ENCODE measurements at places on chromosomes 16 and 17. TPM values are rescaled to one million over a fixed set of nuclear protein-coding genes. Genes with fewer than 3 reads are reported as not detected.

Gene EVI2B
- total RNA-seq = not detected

Gene XYLT1
- 0.10 TPM for total RNA-seq

Gene IRX6
- total RNA-seq = not detected

Gene CHRNE
- not detected for total RNA-seq

Gene FBXO31
- total RNA-seq = 26.6 TPM

Gene ZG16
- total RNA-seq = 0.23 TPM

Gene GCGR
- total RNA-seq = 0.71 TPM

Gene PSME3IP1
- 54.5 TPM for total RNA-seq

Gene PDPK1
- total RNA-seq = 23.7 TPM

Gene DPH1
- 31.6 TPM for total RNA-seq

Gene CCR7
- total RNA-seq = not detected

Gene KRT39
- not detected for total RNA-seq

Gene GPR139
- total RNA-seq = not detected

Gene HAS3
- 0.08 TPM for total RNA-seq

Gene CD300LB
- total RNA-seq = not detected

Gene COPS3
- total RNA-seq = 44.9 TPM

Gene PIK3R6
- not detected for total RNA-seq

Gene CRHR1
- not detected for total RNA-seq

Gene PYDC1
- not detected for total RNA-seq

Gene RIPOR1
- 23.8 TPM for total RNA-seq

Gene EPOP
- 13.9 TPM for total RNA-seq

Gene RAB37
- total RNA-seq = 1.0 TPM

Gene CIAO2B
- 242 TPM for total RNA-seq

Gene NPW
- total RNA-seq = 0.91 TPM

Gene C16orf78
- total RNA-seq = not detected

Gene NPIPB2
- total RNA-seq = 1.1 TPM

Gene CRAMP1
- 9.7 TPM for total RNA-seq

Gene GSPT1
- 59.4 TPM for total RNA-seq

Gene USP10
- total RNA-seq = 58.2 TPM

Gene G6PC1
- total RNA-seq = not detected

Gene WNT3
- total RNA-seq = 0.08 TPM

Gene SP6
- total RNA-seq = 11.2 TPM

Gene TBC1D3B
- total RNA-seq = 18.6 TPM

Gene ZP2
- not detected for total RNA-seq

Gene SLC52A1
- total RNA-seq = not detected

Gene PRSS8
- total RNA-seq = 116 TPM

Gene PRAC1
- total RNA-seq = not detected

Gene KRT16
- total RNA-seq = 2.1 TPM

Gene SMIM5
- total RNA-seq = 16.4 TPM

Gene USP36
- total RNA-seq = 36.8 TPM

Gene PCTP
- total RNA-seq = 11.2 TPM

Gene ANKS4B
- 4.9 TPM for total RNA-seq

Gene SLC16A11
- total RNA-seq = not detected

Gene CACNG4
- 6.3 TPM for total RNA-seq

Gene NPIPA3
- total RNA-seq = not detected

Gene ENPP7
- not detected for total RNA-seq

Gene PRM3
- not detected for total RNA-seq

Gene KRT31
- total RNA-seq = not detected

Gene IRX5
- 9.0 TPM for total RNA-seq

Gene AANAT
- not detected for total RNA-seq

Gene PDILT
- total RNA-seq = not detected

Gene ALOX12B
- not detected for total RNA-seq

Gene LUC7L3
- 58.9 TPM for total RNA-seq

Gene KRTAP9-4
- total RNA-seq = not detected

Gene AMDHD2
- total RNA-seq = 114 TPM
